ENCODE measurements at places on chromosomes 3 and 15. TPM values are rescaled to one million over a fixed set of nuclear protein-coding genes. Genes with fewer than 3 reads are reported as not detected.

The C3orf52 gene
- 4.4 TPM for total RNA-seq

The UBAP1L gene
- total RNA-seq = 2.4 TPM

The LRRIQ4 gene
- not detected for total RNA-seq

The GPR176 gene
- total RNA-seq = 0.21 TPM

The INSYN1 gene
- not detected for total RNA-seq

The GADL1 gene
- not detected for total RNA-seq

The TRH gene
- total RNA-seq = not detected

The TICRR gene
- 16.8 TPM for total RNA-seq

The TMC3 gene
- total RNA-seq = not detected

The BCHE gene
- total RNA-seq = not detected

The GPR149 gene
- not detected for total RNA-seq

The CASR gene
- 0.14 TPM for total RNA-seq

The NAALADL2 gene
- not detected for total RNA-seq

The CCR5 gene
- total RNA-seq = 2.1 TPM

The NEDD4 gene
- 18.5 TPM for total RNA-seq

The CHRNA3 gene
- total RNA-seq = not detected

The HHLA2 gene
- total RNA-seq = 0.86 TPM

The TERB2 gene
- not detected for total RNA-seq

The SMCO1 gene
- total RNA-seq = not detected

The SLC15A2 gene
- total RNA-seq = 1.1 TPM

The PLSCR4 gene
- total RNA-seq = not detected

The FHIT gene
- total RNA-seq = 8.7 TPM

The AGBL1 gene
- total RNA-seq = 0.10 TPM

The NR2F2 gene
- total RNA-seq = not detected

The XCR1 gene
- total RNA-seq = not detected

The RBM5 gene
- total RNA-seq = 107 TPM

The GOLGA8T gene
- total RNA-seq = not detected

The FANCD2OS gene
- not detected for total RNA-seq

The CYB561D2 gene
- 20.1 TPM for total RNA-seq

The ZCWPW2 gene
- 0.39 TPM for total RNA-seq

The CLDN18 gene
- total RNA-seq = not detected

The ARPP21 gene
- total RNA-seq = not detected

The KY gene
- total RNA-seq = not detected

The PLA1A gene
- total RNA-seq = 0.31 TPM

The PLOD2 gene
- total RNA-seq = 0.65 TPM

The TUSC7 gene
- total RNA-seq = not detected

The FOXL2NB gene
- not detected for total RNA-seq

The CGNL1 gene
- not detected for total RNA-seq

The RHOV gene
- 0.53 TPM for total RNA-seq

The GABRR3 gene
- not detected for total RNA-seq

The GPR27 gene
- 1.3 TPM for total RNA-seq

The ACOX2 gene
- total RNA-seq = not detected

The CHRM5 gene
- total RNA-seq = not detected

The WDR73 gene
- total RNA-seq = 14.9 TPM

The MESP1 gene
- total RNA-seq = 4.6 TPM

The NUTM1 gene
- not detected for total RNA-seq

The CP gene
- total RNA-seq = not detected

The LRRC31 gene
- not detected for total RNA-seq

The RBM6 gene
- total RNA-seq = 73.5 TPM

The SPTSSB gene
- not detected for total RNA-seq

The GHSR gene
- not detected for total RNA-seq

The CKMT1A gene
- 0.41 TPM for total RNA-seq

The SLC22A13 gene
- total RNA-seq = 0.12 TPM

The ARRDC4 gene
- total RNA-seq = 0.29 TPM

Data from activated CD4-positive, alpha-beta memory T cell treated with anti-CD3 and anti-CD28 coated beads for 36 hours (primary cell).